ENCODE measurements at places on chromosomes 11 and 22.

DNA sequence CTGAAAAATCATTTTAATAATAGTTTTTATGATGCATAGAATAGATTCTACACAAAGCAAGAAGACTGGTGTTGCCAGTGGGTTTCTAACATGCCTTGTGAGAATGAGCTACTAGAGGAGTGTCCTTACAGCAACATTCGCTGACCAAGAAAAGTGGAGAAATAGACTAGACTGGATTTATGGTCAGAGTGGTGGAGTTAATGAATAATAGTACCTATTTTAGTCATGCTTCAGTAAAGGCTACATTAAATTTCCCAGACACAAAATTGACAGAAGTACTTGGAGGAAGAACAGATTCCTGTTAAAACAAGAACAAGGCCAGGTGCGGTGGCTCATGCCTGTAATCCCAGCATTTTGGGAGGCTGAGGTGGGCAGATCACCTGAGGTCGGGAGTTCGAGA is 539.2 kb downstream of the ETS1 start:
- DNase-seq, result no peak

DNA sequence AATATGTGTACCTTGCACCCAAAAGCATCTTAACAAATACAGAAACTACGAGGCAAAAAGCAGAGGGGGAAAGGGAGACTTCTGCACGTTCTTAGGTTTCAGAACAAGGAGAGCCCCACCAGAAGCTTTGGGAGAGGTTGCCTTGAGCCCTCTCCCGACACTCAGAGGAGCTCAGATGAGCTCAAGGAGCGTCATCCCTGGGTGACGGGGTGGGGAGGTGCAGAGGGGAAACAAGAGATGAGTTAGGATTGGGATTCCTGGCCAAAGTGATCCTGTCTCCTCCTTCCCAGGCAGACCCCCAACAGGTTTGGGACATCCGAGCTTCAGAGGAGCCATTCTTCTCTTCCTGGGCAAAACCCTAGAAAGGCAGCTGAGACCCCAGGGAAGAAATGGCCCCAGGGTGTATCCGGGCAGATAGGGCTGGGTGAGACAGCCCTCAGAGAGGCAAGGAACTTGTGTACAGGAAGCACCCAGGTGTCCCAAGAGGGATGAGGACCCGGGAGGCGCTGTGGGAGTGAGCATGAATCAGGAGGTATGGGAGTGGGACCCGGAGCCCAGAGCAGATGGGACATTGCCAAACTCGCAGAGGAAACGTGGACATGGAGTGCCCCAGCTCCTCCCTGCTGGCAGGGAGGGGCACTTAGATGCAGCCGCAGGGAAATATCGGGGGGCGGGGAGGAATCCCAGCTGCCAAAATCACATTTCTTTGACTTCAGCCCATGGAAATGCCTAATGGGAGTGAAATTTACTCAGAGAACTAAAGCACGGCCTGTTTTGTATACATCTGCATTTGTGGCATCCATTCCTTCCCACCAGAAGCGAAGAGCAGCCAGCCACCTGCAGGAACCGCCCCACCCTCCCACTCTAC is 12.4 kb downstream of the C1QTNF6 start:
- DNase-seq, result no peak

- no peak for DNase-seq
Measured at GRCh38 chr22:18022876-18023275, 1.5 kb downstream of the MICAL3 start.

DNA sequence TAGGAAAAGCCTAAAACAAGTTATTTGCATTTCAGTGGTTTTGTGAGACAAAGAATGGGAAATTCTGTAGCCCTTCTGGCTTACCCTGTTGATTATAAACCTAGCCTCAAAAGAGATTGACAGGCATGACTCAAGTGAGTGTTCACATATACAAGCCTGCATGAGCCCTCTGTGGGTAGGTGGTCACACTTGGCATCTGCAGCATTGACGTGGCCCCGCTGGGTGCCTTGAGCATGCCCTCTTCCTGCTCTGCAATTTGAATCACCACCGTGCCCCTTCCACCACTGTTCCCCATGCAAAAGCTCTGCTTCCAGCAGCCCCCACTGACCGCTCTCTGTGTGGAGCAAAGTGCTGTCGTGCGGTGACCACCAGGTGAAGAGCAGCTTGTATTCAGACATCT is 21.0 kb upstream of the ADSL start:
- DNase-seq, result no peak

DNA sequence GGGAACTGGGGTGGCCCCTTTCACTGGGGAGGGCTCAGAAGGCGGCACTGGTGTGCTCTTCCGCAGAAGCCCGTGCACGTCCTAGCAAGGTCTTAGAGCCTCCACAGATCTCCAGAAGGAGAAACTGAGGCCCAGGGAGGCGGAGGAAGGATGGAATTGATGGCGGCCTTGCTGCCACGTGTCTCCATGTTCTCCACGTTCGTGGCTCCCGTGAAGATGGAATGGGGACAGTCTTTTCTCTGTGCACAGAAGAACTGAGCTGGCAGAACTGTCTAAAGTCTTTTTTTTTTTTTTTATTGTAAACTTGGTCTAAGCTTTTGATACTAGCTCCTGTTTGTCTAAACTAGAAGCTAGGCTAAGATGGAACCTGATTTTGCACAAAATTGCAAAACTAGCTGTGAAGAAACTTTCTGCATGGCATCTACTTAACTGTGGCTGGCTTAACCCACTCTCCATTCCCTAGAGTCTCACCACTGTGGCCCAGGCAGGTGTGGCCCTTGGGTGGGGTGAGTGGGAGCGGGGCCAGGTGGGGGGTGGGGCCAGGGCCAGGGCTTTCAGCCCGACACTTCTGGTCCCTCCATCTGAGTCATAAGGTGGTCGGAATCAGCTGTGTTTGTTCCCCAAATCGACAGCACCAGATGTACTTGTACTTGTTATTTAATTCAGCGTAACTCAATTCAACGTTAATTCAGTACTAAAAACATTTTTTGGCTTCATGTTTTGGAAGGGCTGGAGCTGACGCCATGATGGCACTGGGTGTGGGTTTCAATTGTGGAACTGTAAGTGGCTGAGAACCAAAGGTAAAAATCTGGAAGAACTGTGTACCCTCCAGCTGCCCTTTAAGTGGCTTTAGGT is 120.7 kb downstream of the MPPED1 start:
- DNase-seq, result no peak

GRCh38 chr11:65629579-65629978 is 8.3 kb upstream of the SIPA1 start:
- DNase-seq, result no peak

GRCh38 chr22:24450610-24451009 is 23.2 kb downstream of the ADORA2A start:
- DNase-seq, result no peak

GRCh38 chr11:66335531-66336233 is 552 bp downstream of the RIN1 start:
- DNase-seq, result no peak

- DNase-seq, result no peak
Measured at GRCh38 chr11:86063536-86063935, 5.3 kb downstream of the PICALM start.

DNA sequence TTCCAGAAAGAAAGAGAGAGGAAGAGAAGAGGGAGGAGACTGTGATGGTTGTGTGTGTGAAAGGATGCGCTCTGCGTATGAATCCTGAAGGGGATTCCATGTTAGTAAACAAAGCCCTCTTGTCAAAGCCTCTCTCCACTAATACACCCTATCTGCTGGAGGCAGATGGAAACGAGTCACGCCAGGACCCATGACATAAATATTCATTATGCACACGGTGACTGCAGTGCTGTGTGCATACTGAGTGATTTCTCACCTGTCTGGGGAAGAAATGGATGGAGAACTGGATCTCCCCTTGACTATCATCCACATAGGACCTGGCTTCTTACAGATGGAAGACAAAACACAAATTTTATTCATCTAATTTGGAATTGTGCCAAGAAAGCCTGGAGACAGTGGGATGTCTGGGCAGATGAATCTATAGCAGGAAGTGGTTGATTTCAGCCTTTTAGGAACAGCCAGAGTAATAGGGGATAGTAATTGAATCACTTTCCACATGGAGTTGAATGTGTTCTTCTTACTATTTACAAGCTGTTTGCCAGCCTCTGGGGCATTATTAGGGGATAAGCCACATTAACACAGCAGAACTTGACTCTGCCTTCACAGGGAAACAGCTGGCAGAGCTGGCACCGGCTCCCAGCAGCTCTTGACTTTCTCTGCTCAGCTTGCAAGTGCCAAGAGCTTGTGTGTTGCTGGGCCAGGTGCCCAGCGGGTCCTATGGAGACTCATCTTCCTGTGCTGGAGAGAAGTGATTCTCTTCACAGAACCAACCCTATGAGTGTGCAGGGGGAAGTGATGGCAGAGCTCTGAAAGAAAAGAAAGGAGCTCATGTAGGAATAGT is 9.0 kb downstream of the MTNR1B start:
- no peak for DNase-seq

- DNase-seq, result no peak
Measured at GRCh38 chr11:12092714-12093113, 17.7 kb upstream of the MICAL2 start.

- no peak for DNase-seq
Measured at GRCh38 chr11:11279956-11280689, 72.9 kb downstream of the CSNK2A3 start.

DNA sequence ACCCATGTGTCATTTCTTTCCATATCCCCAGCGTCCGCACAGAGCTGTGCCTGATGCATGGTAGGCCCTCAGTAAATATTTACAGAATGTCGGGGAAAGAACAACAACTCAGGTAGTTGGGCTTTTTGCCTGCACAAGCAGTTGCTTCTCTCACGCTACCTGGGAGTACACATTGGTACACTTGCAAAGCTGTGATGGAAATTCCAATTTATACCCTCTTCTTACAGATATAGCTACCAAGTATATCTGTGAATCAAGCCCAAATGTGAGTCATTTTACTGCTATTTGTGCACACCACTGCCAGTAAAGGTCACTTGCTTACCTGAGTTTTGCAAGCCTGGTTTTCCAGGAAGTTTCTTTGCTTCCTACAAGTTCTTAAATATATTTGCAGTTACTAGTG is 333.0 kb upstream of the NARS2 start:
- DNase-seq, result no peak

DNA sequence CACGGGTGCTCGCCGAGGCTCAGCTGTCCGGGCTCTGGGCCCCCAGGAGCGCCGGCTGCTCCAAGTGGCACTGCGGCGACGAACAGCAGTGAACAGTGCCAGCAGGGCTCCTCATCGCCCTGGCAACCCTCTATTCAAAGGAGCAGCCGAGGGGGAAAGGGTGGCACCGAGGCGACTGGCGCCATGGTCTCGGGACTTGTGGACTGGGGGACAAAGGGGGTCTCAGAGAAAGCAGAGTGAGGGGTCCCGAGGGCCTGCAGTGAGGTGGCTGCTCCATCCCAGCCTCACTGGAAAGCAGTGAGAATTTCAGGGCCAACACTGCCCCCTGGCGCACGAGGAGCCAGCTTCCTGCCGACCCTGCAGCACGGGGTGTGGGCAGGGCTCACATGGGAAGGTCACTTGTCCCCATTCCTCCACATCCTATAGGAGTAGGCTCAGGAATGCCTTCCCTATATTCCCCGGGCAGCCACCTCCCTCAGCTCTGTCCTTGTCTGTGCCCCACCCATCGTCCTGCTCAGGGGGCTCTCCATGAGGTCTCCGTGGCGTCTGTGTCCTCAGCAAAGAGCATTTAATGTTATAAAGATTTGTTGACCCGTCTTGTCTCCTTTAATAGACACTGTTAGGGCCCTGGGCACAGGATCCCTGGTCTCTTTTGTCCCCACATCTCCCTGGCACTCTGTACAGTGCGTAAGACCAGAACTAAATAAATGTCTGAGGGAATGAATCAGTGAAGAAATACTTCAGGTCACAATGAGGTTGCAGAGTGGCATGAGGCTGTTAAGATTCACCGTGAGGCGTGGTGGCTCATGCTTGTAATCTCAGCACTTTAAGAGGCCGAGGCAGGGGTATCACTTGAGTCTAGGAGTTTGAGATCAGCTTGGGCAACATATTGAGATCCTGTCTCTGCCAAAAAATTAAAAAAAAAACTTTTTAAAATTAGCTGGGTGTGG is 26.4 kb downstream of the LRFN4 start:
- peak; percentile 15 for DNase-seq

- DNase-seq, result no peak
Measured at GRCh38 chr22:46430961-46431838, 95.7 kb downstream of the TRMU start.

- no peak for DNase-seq
Measured at GRCh38 chr11:123560006-123560405, 94.4 kb downstream of the SCN3B start.

DNA sequence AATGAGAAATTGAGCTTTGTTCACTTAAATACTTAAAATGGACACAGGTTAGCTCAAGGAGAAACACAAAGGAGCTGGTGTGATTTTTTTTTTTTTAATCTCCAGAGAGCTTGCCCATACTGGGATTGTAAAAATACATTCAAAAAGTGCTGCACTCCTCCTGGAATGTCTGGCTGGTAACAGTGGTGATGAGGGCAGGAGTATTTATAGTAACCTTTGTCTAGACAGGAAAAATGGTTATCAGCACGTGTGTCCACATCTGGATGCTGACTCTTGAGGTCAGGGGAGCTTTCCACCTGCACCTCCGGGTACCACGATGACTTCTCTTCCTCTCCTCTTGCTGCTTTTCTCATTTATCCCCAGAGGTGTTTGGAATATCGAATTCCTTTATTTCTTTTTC is 30.1 kb downstream of the EXT2 start:
- no peak for DNase-seq

- DNase-seq, result no peak
Measured at GRCh38 chr11:45659818-45660160, 5.6 kb downstream of the CHST1 start.

GRCh38 chr22:49483281-49483870 is 344.3 kb downstream of the BRD1 start:
- DNase-seq, result no peak

GRCh38 chr11:5037926-5038325 is 8.4 kb upstream of the OR52J3 start:
- no peak for DNase-seq

DNA sequence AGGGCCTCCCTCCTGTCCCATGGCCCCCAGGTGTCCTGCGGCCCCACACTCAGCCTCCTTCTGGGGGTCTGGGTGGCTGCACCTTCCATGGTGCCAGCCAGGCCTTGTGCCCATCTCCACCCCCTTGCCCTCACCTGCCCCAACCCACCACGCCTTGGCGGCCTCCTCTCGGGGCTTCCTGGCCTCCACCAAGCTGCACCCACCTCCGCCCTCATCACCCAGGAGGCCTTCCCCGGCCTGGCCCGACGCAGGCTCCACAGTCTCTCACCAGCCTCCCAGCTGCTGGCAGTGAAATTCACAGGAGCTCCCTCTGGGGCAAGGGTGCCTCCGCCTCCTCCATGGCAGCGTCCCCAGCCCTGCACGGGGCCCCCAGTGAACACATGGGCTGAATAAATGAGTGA is 35.9 kb upstream of the WNT7B start:
- no peak for DNase-seq

GRCh38 chr11:93520726-93521509 is 22.3 kb downstream of the SMCO4 start:
- no peak for DNase-seq

GRCh38 chr11:7905549-7905948 is 25.5 kb downstream of the OR10A6 start:
- no peak for DNase-seq

Measured in stimulated activated CD4-positive, alpha-beta T cell treated with anti-CD3 and anti-CD28 coated beads, Interleukin-1b, Interleukin-23, amount 100 ng/mL, for 1 hour (primary cell).